ENCODE measurements at places on chromosomes 3 and 15. TPM values are rescaled to one million over a fixed set of nuclear protein-coding genes. Genes with fewer than 3 reads are reported as not detected.

- DNase-seq: peak; percentile 59
Measured at GRCh38 chr3:194330579-194330978, 20.5 kb downstream of the CPN2 start.

DNA sequence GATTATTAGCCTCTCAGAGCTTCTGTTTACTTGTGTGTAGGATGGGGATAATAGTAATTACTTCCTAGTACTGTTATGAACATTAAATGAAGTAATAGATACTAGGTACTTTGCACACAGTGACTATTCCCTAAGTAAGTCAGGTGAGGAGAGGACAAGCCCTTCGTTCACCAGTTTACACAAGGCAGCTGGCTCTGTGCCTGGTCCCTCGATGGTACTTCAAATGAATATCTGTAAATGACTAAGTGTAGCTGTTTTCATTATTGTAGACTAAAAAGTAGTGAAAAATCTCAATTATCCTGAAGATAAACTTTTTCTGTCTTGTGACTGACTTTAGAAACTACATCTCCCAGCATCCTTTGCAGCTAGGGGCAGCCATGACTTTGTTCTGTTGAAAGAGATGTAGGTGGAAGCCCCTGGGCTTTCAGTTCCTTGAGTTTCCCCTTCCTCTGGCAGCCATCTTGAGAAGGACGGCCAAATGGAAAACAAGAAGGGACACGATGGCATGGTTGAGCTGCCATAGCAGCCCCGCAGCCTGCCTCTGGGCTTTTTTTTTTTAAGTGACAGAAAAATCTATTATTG, 11.7 kb upstream of the WNT7A start:
- no peak for DNase-seq

DNA sequence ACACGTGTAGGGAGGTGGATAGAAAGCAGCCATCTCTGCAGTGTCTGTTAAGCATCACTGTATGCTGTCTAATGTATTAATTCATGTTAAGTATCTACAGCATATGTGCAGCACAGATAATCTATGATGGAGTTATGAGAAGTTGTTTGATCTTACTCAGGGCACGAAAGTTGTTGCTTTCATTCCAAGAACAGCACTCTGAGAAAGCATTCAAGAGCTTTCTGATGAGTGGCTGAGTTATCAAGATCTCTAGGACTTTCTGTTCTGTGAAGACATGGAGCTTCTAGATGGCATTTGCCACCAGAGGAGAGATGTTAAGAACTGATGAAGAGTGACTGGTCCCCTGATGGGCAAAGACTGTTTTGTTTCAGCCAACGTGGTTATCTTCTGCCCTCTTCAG, 22.6 kb upstream of the TPRG1 start:
- no peak for DNase-seq

DNA sequence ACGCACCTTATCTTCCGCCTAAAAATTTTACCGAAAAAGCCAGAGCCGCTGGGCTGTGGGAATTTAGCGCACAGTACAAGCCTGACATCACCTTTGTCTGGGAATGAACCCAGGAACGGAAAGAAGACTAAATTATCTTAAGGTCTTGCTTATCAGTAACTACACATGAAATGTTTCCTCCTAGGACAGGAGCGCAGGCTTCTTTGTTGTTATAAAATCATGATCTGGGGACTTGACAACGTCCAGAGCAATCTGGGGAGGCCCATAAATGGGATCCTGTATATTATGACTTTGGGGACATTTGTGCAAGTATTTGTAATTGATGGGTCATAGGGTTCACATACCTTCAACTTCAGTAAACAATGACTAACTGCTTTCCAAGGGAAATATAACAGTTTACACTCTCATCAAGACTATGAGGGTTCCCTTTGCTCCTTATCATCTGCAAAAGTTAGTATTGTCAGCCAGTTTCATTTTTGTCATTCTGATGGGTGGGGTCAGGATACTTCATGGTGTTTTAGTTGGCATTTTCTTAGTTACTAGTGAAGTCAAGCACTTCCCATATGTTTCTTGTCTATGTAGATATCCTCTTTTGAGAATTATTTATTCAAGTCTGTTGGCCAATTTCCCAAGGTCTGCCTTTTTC, 213.9 kb upstream of the PFN2 start:
- no peak for DNase-seq

DNA sequence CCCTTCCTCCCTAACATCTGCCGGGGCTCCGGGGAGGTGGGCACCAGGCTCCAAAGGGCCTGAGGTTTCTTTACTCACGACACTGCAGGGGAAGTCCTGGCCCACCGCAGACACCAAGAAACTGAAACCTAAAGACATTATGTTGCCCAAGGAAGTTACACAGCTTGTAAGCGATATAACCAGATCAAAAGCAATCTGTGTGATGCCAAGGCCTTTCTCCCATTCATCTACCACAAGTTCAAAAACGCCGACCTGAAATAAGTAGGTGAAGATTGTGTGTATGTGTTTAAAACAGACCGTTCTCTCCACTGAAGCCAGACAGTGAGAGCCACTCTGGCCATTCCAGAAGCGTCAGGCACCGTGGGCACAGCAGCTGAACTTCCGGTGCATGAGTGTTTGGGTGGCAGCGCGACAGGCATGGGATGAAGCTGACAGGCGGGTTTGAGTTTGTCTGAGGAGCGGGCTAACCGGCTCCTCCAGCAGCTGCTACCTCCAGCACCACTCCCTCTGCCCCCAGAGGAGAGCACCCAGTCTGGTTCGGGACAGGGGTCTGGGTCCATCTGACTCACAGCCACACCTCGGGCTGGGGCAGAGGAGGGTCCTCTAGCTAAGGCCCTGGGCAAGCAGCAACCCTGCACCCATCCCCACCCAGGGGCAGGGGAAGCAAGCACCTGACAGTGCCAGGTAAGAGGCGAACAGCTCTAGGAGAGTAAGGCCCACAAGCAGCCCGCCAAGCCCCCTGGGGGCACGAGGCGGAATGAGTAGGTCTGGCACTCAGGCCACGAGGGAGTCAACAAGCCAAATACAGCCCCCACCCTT, 1.3 kb downstream of the TNK2 start:
- peak; percentile 81 for DNase-seq

DNA sequence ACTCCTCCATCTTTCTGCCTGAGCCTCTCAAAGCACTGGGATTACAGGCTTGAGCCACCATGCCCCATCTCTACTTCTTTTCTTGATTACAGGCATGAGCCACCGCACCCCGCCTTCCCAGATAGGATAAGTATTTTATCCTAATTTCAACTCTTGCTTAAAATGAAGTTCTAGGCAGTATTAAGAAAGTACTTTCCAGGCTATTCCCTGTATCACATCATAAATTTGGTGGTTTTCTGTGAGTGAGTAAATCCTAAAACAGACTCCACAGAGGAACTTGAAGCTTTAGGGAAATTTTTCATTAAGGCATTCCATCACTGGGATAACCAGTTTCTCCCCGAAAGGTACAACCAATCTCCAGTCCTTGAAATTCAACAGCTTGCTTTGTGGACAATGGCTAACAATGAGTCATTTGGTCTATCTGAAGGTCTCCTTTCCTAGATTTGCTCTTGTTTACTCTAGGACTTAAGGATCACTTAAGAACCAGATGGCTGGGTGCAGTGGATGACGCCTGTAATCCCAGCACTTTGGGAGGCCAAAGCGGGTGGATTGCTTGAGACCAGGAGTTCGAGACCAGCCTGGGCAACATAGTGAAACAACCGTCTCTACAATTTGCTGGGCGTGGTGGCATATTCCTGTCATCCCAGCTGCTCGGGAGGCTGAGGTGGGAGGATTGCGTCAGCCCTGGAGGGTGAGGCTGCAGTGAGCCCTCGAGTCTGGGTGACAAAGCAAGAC, 49.7 kb upstream of the SKIL start:
- DNase-seq: peak; percentile 51

- DNase-seq: no peak
Measured at GRCh38 chr3:143351895-143352608, 232.5 kb downstream of the CHST2 start.

DNA sequence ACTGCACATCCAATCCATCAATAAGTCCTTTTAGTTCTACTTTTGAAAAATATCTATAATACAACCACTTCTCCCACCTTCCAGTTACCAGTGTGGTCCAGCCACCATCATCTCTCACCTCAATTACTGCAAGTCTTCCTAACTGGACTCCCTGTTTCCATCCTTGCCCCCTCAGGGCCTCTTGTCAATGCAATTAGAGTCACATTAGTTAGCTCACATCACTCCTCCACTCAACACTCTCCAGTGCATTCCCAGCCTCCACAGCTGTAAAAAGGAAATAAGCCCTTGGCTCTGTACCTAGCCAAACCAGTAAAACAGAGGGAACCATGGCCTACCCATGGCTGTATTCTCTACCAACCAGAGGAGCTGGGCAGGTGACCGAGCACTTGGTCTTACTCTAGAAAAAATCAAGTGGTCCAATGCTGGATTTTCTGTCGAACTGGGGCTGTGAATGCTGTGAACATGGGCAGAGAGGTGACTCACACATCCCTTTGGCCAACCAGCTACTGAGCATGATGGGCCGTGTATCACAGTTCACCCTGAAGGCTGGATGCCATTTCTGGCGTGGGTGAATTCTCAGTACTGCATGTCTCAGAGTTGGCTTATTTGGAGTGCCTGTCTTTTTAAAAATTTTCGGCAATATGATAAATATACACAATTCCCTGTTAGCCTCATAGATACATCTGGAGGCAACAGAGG, 62.5 kb upstream of the C15orf61 start:
- no peak for DNase-seq

- DNase-seq: no peak
Measured at GRCh38 chr3:116671151-116671550, 38.4 kb upstream of the TUSC7 start.

GRCh38 chr3:79159736-79160135, 608.1 kb downstream of the ROBO1 start:
- no peak for DNase-seq

DNA sequence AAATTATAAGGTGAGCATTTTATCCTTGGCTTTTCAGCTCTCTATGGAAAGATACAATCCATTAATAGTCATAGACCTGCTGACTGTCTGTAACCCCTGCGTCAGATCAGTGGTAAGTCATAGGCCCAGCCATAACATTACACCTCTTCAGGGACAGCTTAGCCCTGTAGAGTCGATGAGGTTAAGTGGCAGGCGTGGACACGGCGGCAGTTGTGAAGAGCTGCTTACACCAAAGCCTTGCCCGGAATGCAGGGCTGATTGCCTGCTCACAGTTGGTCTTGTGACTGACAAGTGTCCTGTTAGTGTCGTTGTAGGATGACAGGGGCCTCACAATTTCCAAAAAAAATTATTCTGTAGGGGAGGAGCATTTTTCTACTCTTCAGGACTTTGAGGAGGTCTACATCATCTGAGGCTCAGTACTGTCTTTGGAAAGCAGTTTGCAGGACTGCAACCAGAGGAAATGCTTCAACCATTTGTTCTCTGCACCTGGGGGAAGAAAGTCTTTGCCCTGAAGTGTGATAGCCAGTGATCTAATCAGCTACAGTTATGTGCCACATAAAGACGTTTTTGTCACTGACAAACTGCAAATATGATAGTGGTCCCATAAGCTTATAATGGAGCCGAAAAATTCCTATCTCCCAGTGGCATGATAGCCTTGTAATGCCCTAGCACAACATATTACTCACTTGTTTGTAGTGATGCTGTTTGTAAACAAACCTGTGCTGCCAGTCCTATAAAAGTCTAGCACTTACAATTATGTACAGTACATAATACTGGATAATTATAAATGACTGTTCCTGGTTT, 14.9 kb upstream of the SELENOT start:
- peak; percentile 61 for DNase-seq

DNA sequence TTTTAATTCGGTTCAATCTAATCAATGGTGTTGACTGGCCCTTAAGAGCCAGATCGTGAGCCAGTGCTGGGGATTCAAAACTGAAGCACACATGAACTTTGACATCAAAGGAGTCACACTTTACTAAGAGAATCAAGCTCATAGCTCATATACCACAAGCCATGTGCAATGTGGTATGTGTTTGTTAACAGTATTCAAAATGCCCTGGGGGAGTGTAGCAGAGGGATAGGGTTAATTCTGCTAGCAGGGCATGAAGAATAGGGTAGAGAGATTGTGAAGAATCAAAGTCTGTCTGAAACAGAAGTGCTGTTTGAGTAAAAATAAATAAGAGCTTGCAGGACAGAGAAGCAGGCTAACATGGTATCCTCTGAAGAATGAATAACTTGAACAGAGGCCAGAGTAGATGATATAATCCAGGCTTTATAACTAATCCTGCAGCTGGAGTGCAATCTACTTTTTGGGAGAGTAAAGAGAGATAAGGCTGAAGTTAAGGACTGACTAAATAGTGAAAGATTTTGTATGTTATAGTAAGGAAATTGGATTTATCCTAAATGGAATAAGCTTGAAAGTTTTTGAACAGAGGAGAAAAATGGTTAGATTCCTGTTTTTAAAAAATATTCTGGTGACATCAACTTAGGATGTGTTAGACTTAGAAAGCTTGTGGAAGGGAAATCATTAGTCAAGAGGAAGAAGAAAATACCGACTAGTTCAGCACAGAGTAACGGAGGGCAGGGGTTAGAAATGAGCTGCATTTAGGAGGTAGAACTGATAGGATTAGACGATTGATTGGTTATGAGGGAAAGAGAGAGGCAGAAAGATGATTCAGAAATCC, 292.0 kb downstream of the NFKBIZ start:
- no peak for DNase-seq

- no peak for DNase-seq
Measured at GRCh38 chr15:68991723-68992122, 22.8 kb upstream of the NOX5 start.

GRCh38 chr3:31880020-31880419, 101.0 kb downstream of the OSBPL10 start:
- peak; percentile 70 for DNase-seq

DNA sequence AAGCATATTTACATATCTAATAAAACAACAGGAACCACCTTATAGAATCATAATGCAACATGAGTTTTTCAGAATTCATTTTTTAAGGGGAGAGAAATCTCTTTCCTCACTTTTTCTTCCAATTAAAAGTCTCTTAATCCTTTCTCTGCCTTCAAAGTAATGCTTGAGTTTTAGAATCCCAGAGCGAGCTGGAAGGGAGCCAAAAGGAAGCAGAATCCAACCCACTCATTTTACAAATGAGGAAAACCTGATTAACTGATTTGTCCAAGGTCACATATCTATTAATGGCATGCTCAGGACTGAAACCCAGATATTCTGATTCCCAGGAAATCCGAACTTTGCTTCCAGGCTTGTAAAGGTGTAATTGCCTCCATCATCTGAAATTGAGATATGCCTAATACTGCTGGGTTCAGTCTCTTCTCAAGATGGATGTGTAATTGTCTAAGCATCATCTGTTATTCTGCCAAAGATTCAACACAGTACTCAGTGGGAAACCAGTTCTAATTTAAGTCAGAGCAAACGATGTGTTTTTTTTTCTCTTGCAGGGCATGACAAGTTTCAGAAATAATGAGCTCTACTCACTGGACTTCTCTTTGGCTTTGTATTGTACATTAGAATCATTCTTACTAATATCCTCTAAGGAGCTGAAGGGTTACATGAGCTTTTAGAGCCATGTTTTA, 481.4 kb upstream of the CFAP20DC start:
- no peak for DNase-seq

GRCh38 chr3:128307781-128308469, 154.6 kb downstream of the EEFSEC start:
- no peak for DNase-seq

- peak; percentile 78 for DNase-seq
Measured at GRCh38 chr15:72796515-72797337, 13.2 kb upstream of the ADPGK start.

NRROS gene
- 20.7 TPM for total RNA-seq

NPHP3 gene
- total RNA-seq: 31.2 TPM

CDHR4 gene
- total RNA-seq: 9.6 TPM

HAUS2 gene
- total RNA-seq: 21.4 TPM

ZBED2 gene
- 8.2 TPM for total RNA-seq

KNG1 gene
- not detected for total RNA-seq

SERPINI2 gene
- total RNA-seq: 2.3 TPM

EFCC1 gene
- 12.1 TPM for total RNA-seq

B3GALNT1 gene
- total RNA-seq: 25.8 TPM

SLC12A8 gene
- total RNA-seq: 9.1 TPM

All from lower lobe of right lung (tissue), 2 donors.